ENCODE measurements at places on chromosomes 5 and 9. TPM values are rescaled to one million over a fixed set of nuclear protein-coding genes. Genes with fewer than 3 reads are reported as not detected.

GRCh38 chr9:18396102-18396728 is 77.7 kb upstream of the ADAMTSL1 start:
- no peak for DNase-seq

DNA sequence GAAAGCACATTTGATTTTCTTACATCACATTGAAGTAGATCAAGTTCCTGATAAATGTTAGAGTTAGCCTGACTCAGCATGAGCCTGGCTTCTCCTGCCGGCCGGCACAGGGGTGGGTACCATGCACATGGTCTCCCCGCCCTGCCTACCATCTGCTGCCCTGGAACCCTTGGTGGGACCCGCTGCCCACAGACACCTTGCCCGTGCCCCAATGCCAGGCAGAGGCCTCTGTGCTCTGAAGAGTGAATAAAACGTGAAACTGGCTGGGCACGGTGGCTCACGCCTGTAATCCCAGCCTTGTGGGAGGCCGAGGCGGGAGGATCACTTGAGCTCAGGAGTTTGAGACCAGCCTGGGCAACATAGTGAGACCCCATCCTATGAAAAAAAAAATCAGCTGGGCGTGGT is 17.3 kb downstream of the EXD3 start:
- no peak for DNase-seq

- DNase-seq, result no peak
These were observed 23.6 kb upstream of the ANXA2R start for GRCh38 chr5:43063721-43064171.

GRCh38 chr5:72338689-72339209 is 18.6 kb downstream of the PTCD2 start:
- no peak for DNase-seq

DNA sequence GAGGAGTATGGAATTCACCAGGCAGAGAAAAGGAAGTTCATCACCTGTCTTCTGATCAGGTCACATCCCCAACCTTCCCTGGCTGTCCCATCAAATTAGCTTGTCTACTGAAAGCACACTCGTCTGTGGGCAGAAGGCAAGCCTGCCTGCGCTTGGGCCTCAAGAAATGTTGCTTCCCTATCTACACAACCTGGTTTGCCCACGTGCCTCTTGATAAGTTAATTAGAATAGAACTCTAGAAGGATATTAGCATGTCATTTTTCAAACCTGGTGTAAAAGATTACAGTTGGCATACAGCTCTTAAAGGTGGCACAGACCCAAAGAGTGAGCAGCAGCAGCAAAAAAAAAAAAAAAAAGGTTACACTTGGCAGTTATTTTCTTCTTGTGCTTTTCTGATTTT is 5.1 kb downstream of the TTC23L start:
- no peak for DNase-seq

- no peak for DNase-seq
These were observed 163.2 kb downstream of the LPAR1 start for GRCh38 chr9:110874963-110875674.

GRCh38 chr5:63439537-63439936 is 522.7 kb downstream of the HTR1A start:
- no peak for DNase-seq

CSF2 gene
- not detected for polyA plus RNA-seq

PCDHGB5 gene
- 2.5 TPM for polyA plus RNA-seq

Data from muscle of back (tissue), 13 donors.